Natural killer cell treated with Interleukin-12 subunit alpha and Interleukin-12 subunit beta and Interleukin-15 and Interleukin-18, amount 100 ng/mL, for 72 hours (primary cell): ENCODE measurements at places on chromosomes 3 and 15. TPM values are rescaled to one million over a fixed set of nuclear protein-coding genes. Genes with fewer than 3 reads are reported as not detected.

DNA sequence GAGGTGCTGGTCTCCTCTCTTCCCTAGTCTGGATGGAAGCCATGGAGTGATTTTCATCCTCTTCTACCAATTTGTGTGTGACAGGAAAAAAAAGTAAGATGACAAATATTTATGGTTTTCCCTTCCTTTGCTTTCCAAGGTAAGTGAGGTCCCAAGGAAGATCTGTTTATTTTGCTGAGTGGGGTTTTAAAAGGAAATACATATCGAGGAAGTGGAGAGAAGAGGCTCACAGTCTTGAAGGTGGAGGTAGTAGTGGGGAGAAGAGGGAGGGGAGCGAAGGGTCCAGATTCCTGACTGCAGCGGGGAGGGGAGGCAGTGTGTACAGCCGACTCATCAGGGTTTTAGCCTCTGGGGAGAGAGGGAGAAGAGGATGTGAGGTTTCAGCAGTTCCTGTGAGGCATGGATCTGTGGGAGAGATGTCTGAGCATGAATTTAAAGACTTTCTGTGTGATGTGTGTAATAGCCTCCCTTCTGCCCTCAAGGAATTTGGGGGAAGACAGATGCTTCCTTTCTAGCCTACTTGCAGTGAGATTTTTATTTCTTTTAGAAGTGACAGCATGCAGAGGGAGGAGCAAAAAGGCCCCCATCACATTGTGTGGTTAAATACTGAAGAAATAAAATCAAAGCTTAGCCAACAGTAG lies 272.4 kb downstream of the THRB start:
- no peaks in the 10 kb centered on the region for H3K4me1 ChIP-seq
- no peaks in the 10 kb centered on the region for H3K36me3 ChIP-seq
- no peak for DNase-seq
- no peak overlapping the region for H3K4me3 ChIP-seq
- peaks cover 13% of the 10 kb centered on the region for H3K27me3 ChIP-seq

Gene GPR160
- total RNA-seq, result 12.1 TPM

Gene RAB7A
- 338 TPM for total RNA-seq

- H3K4me3 ChIP-seq, result no peak overlapping the region
- H3K27ac ChIP-seq, result no peak overlapping the region
- no peaks in the 10 kb centered on the region for H3K4me1 ChIP-seq
- H3K27me3 ChIP-seq, result no peaks in the 10 kb centered on the region
- H3K36me3 ChIP-seq, result no peaks in the 10 kb centered on the region
- no peak for DNase-seq
Measured at GRCh38 chr3:65888980-65889706, 149.6 kb downstream of the MAGI1 start.

DNA sequence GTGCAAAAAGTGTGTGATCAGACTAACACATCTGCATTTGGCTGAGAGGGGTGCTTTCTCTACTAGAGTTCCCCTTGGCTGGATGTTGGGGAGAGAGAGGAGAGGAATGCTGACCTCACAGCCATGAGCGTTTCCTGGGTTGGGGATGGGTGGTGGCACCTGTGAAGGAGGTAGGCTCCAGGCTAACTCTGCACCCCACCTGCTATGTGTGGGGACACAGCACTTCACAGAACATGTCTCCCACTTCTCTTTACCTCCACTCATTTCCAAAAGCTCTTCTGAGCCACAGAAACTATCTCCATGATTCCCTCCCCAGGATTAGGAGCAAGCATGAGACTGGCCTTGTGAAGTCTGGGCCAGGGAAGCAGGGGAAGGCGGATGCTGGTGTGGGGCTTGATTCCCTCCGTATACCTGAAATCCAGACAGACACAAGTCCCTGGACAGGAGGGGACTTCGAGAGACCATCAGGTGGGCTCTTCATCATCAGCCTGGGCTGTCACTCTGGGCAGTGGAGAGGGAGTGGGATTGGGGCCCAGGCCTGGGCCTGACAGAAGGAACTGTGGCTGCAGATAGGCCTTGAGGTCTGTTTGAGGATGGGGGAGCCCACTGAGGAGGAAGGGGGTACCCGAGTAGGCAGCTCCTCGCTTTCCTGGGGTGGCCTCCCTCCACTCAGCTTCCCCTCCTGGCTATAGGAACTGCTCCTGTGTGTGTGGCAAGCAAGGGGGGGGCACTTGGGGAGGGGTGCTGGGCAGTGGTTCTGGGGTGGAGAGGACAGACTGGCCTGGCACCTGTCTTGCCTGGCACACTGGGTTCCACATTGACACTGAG lies 40.7 kb downstream of the FEM1B start:
- H3K27ac ChIP-seq, result no peak overlapping the region
- H3K27me3 ChIP-seq, result peaks cover 11% of the 10 kb centered on the region
- DNase-seq, result peak; percentile 32
- H3K36me3 ChIP-seq, result no peaks in the 10 kb centered on the region
